ENCODE measurements at places on chromosomes 1 and 21.

GRCh38 chr1:43968348-43968948 lies 1.4 kb upstream of the DPH2 start:
- no peak for DNase-seq

- DNase-seq = no peak
Observed at GRCh38 chr1:226365831-226366231, 42.1 kb downstream of the PARP1 start.

- DNase-seq = no peak
Observed at GRCh38 chr1:217919683-217920388, 288.7 kb downstream of the SPATA17 start.

DNA sequence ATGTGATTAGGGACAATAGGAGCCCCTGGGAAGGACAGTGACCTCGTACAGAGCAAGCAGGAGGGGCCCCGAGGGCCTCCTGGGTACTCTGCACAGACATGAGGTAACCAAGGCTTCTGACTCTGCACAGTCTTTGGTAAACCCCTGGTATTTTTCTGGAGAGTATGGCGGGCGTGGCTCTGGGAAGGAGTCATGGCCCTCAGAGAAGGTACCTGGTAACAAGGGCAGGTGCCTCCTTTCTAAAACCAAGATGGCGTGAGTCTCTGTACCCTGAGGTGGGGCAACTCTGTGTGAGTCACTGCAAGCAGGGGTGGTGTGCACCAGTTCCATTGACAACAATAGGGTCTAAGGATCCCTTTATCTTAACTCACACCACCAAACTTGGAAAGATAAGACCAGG lies 39.9 kb upstream of the SLC19A1 start:
- DNase-seq = no peak

DNA sequence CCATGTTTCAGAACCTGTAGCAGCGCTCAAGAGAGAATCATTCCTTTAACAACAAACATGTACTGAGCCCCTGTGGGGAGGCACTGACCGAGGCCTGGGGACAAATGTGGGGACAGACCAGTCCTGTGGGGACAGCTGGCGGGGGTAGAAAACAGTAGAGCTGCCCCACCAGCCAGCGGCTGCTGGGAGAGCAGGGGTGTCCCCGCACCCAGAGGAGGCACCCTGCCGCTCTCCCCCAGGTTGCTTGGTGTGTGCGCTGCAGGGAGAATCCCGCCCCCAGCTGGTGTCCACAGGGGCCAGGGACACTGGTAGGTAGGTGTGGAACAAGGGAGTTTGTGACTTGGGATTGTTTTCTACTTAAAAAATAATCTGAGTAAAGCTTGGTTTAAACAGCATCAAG lies 62.1 kb downstream of the ADARB1 start:
- DNase-seq = no peak

DNA sequence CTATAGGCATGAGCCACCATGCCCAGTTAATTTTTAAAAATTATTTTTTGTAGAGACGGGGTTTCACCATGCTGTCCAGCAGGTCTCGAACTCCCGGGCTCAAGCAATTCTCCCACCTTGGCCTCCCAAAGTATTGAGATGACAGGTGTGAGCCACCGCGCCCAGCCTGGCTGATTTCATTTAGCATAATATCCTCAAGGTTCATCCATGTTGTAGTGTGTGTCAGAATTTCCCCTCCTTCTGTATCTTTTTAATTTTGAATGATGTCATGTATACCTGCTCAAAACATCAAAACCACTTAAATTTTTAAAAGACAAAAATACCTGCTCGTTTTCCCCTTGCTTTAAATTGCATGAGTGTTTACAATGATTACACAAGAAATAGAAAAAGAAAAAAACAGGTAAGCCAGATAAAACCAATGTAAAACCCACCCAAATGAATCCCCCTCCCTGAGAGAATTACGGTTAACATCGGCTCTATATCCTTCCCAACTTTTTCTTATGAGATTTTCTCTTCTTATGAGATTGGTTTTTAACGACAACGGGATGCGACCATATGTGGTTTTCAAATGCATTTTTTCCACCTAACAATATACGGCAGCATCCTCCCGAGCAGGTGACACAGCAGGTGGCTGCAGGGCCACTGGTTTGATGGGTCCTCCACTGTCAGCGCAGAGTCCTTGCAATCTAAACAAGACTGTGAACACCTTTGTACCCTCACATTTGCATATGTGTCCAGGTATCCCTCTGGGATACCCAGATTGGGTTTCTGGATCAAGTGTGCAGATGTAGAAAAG lies 22.1 kb downstream of the IFFO2 start:
- no peak for DNase-seq

DNA sequence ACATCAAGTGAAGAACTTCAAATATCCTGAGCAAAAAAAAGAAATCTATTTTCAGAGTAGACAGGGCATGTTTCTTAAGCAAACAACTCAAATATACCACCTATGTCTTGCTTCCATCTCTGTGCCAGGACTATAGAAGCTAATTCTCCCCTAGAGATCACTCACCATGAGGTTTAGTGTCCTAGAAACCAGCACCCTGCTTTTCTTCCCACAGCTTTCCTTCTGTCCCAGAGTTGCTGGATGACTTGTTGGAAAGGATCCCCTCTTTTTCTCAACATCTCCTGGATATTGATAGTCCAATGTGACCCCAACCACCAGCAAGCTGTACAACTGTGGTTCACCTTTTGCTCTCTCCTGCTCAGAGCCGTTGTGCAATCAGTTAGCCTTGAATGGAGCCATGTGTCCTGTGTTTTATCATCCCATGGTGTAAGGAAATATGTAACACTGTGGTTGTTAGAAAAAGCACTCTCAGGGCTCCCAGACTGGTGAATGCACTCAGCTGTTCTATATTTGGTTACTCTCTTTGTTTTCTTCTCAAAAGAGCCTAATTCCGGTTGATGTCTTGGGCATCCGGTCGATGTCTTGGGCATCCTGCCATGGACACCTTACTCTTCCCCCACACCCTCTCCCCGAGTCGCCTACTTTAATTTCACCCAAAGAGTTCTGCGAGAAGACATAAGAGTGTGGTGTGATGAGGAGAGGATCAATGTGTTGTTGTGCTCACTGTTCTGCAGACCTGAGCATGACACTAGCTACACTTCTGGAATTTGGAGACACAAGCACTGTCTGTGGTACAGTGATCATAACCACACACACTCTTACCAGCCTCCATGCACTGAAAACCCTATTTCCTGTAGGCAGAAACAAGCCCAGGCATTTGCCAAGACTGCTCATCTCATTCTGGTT lies 1.7 kb downstream of the TNFSF4 start:
- DNase-seq = no peak

GRCh38 chr1:58047265-58047858 lies 499.2 kb downstream of the OMA1 start:
- no peak for DNase-seq

DNA sequence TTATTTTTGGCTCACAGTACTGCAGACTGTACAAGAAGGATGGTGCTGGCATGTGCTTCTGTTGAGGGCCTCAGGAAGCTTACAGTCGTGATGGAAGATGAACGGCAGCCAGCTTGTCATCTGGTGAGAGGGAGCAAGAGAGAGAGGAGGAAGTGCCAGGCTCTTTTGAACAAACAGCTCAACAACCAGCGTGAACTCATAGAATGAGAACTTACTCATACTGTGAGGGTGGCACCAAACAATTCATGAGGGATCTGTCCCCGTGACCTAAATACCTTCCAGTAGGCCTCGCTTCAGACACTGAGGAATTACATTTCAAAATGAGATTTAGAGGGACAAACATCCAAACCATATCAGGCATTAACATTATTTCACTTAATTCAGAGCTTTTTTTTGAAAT lies 84.7 kb downstream of the PKN2 start:
- DNase-seq = no peak

DNA sequence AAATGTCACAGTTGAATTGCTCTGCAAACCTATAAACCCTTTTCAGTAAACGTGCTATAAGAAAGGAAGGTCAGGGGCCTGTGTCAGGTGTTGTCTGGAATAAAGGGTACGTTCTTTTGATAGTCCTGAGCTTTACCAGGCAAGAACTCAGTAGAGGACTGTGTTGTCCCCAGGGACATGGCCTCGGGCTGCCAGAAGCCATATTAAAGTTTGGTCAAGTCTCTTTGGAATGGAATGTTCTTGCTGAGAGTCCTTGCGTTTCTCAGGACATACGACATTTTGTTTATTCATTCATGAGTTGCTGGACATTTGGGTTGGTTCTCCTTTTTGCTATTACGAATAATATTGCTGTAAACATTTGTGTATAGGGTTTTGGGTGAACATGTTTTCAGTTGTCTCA lies 16.8 kb downstream of the VPS13D start:
- DNase-seq = no peak

DNA sequence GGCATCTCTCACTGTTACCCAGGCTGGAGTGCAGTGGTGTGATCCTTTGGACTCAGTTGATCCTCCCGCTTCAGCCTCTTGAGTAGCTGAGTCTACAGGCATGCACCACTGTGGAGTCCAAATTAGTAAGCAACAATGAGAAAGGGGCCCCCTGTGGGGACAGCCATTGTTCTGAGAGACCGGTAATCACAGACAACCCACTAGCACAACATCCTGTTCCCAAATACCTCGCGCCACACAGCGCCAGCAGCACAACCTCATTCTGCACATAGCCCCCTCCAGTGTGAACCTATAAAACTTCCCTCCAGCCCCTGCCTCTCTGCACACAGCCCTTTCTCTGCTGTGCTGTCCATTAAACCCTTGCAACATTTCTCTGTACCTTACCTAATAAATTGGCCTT lies 226.4 kb downstream of the DYRK1A start:
- no peak for DNase-seq

DNA sequence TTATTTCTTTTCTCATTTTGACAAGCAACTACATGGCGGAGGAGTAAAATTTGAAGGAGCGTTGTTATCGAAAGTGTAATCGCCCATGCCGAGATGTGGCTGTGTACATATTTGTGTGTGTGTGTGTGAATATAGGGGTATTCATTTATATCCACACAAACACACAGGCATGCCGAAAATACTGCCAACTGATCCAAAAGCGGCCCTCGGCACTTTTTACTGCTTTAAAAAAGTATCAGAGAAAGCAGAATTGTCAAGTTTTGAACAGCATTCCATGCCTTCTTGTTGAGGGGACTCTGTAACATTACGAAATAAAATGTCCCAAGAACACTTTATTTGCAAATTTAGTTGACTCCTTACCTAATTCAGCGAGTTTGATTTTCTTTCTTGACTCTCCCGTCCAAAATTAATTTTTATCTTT lies 1.1 kb downstream of the PBX1 start:
- no peak for DNase-seq

DNA sequence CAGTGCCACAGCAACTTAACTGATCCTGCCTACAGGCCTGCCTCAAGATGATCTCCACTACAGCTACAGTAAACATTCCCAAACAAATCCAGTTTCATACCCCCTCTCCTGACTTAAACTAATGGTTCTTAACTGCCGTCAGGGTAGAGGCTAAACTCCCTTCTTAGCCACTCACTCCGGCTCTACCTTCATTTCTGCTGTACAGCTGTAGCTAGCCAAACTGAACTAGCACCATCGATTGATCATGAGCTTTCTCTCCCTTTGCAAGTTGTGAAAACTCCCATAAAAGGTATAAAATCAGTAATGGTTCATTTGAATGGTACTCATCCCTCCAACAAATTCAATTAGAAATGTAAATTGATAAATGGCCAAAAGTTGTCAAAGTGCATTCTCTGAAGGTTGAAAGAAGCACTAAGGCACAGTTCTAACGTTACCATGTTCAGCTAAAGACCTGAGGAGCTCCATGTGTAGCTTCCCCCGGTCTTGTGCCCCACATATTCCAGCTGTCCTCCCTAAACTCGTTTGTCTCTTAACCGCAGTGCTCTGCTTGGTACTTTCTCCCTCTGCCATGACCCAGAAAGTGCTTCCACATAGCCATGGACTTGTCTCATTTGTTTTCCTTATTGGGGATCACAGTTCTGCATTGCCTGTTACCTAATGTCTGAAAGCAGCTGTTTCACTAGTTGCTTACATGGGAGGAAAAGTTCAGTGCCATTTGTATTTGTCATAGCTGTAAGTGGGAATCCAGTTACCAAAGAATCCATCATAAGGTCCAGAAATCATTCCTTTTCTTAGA lies 49.8 kb downstream of the DHX9 start:
- DNase-seq = no peak

GRCh38 chr1:1371364-1371745 lies 3.7 kb downstream of the AURKAIP1 start:
- no peak for DNase-seq

GRCh38 chr1:216531263-216532239 lies 108.3 kb upstream of the USH2A start:
- no peak for DNase-seq

DNA sequence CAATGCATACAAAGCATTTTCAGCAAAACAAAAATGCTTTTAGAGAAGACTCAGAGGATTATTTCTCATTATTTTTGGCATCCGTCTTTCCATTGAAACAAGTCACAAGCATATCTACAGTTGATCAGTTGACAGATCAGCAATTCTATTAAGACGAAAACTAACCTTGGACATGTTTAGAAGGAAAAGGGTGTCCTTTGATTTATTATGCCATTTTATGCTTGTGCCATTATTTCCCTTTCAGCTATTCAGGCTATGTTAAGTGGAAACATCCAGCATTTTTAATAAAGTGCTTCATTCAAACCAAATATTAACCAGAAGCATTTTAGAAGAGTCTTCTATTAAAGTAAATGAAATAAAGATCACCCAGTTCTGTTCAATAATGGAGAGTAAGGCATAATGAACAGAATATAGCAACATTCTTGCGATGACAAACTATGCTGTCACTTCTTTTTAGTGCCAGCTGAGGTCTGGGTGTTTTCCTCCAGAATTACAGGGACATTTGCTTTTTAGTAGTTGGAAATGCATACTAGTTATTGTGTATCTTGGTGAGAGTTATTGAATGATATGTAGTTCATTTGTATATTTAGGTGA lies 481.4 kb downstream of the PLA2G4A start:
- no peak for DNase-seq

DNA sequence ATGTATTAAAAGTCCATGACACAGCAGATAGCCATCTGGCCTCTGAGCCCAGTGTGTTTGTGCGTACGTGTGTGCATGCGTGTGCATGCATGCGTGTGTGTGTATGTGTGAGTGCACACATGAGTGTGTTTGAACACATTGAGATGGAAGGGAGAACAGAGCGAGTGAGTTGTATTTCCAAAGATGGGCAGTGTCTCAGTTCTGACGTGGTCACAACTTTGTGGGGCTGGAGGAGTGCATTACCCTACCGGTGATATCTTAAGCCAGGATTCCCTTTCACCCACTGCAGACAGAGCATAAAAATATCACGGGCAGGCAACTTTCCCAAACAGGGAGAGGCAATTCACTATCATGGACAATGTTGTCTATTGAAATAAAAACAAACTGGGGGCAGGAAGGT lies 27.8 kb downstream of the IRF2BP2 start:
- no peak for DNase-seq

DNA sequence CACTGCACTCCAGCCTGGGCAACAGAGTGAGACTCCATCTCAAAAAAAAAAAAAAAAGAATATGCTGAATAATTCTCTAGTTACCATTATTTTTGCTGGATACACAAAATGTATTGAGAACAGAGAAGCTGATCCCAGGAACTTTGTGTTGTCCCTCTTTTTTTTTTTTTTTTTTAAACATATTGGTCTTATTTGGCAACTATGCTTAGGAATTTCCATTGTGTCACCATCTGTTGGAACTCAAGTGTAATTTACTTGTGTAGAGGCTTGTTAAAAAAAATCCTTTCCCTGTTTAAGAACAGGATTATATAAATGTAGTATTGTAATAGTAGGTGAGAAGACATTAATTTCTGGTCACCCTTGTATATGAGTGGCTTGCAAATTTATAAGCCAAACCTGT lies 28.6 kb downstream of the CAMSAP2 start:
- no peak for DNase-seq
